ENCODE measurements at places on chromosomes 6 and 20.
A peak's percentile ranks its signal among the peaks of the same experiment; 100 is the strongest.

- DNase-seq, result no peak
Observed at GRCh38 chr20:57000441-57000968, 265.9 kb downstream of the BMP7 start.

DNA sequence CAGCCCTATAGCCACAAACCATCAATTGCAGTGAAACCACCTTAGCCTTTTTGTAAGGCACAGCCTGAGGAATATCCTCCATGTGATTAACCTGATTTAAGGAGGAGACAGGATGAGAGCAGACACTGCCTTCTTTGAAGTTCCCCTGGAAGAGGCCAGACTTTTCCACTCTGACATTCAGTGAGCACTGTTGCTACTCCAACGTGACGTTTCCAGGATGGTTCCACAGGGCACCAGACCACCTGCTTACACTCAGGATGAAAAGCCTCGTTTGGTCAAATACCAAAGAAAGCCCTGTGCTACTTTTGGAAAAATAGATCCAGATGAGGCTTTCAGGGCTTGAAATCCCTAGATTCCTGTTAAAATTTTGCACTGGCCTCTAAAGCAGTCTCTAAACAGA is 1102.1 kb upstream of the FLRT3 start:
- DNase-seq, result no peak

- no peak for DNase-seq
Observed at GRCh38 chr6:14428269-14428668, 310.7 kb downstream of the CD83 start.

GRCh38 chr6:21831521-21832291 is 238.2 kb downstream of the SOX4 start:
- no peak for DNase-seq

GRCh38 chr6:17149571-17149970 is 47.7 kb downstream of the STMND1 start:
- no peak for DNase-seq

DNA sequence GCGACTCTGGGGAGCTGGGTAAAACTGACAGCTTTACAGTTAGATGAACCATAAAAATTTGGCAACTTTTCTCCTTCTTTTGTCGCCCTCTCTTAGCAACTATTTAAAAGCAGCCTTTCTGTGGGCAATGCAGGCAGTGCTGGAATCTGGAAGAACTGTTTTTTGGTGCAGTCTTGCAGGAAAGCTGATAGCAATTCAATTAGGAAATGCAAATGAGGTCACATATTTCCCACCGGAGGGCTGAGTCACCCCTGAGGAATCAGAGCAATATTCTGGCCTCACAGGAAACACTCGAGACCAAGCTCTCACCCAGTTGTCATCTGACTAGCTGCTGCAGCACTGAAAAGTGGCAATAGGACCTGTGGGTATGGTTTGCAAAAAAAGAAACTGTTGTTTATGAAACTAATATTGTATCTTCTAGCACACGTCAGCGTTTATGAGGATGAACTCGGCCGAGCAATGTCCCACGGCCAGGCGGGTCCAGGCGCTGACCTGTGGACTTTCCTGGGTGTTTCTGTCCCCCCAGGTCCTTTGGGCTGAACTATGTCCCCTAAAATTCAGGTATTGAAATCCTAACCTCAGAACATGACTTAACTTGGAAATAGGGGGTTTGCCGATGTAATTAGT is 312.3 kb downstream of the TAF4 start:
- DNase-seq, result no peak

DNA sequence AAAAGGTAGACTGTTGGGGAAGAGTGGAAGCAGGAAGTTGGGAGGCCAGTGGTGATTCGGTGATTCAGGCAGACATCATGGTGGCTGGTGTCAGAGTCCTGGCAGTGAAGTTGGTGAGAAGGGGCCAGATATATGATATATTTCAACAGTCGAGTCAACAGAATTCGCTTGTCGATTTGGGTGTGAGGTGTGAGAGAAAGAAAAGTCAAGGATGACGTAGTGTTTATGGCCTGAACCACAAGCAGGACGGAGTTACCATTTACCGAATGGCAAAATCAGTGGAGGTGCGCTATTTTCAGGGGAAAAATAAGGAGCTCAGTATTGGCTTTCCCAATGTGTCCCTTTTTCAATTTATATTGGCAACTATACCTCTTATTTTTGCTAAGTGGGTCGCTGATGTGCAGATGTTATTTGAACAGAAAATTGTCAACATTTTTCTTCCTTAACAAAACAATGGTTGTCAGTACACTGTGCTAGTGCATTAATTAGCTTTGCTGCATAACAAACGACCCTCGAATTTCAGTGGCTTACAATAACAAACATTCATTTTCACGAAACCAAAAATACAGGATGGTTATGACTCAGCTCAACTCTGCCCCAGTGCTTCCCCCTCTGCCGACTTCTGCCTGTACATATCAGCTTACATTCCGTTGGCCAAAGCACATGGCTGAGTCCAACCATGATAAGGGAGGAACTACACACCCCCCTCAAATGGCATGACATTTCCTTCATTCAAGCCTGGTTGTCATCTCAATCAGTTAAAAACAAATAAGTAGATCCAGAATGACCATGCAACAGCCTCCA is 255.0 kb upstream of the ZFP64 start:
- no peak for DNase-seq

GRCh38 chr6:113805811-113806495 is 51.2 kb upstream of the MARCKS start:
- no peak for DNase-seq

DNA sequence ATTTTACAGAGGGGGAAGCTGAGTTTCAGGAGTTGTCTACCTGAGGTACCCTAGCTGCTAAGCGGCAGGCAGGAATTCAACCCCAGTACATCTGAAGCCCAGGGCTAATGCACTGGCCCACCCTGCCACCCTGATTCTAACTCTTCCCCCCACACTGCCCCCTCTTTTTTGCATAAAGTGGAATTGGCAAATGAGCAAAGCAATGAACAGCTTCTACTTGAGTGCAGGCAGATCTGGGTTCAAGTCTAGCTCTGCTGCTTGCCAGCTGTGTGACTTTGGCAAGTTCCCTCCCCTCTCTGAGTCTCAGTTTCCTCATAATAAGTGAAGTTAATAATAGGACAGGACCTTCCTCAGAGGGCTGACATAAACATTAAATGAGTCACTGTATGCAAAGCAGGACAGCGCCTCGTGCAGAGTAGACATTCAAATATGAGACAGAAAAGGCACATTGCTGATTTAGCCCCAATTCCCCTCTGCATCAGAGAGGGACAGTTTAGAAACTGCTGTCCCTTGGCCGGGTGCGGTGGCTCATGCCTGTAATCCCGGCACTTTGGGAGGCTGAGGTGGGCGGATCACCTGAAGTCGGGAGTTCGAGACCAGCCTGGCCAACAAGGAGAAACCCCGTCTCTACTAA is 4.7 kb downstream of the ADA start:
- DNase-seq, result no peak

GRCh38 chr6:90035047-90035723 is 140.9 kb downstream of the GJA10 start:
- no peak for DNase-seq

DNA sequence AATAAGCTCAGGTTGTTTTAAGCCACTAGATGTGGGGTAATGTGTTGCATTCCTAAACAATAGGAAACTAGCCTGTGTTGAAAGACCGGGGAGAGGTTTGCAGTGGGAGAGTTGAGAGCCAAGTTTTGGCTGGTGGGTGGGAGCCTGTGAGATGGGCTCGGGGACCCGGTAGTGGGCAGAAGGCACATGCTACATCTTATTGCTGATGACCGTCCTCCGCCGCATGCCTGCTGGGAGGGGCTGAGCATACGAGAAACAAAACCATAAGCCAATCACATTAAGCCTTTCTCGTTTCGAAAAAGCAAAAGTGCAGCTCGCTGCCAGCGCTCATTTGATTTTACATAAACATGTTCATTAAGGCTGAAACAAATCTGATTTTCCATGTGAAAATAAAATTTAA is 57.4 kb upstream of the MPC1 start:
- DNase-seq, result no peak

- DNase-seq, result no peak
Observed at GRCh38 chr6:21826023-21826422, 232.5 kb downstream of the SOX4 start.

GRCh38 chr6:44131892-44132291 is 4.5 kb downstream of the TMEM63B start:
- no peak for DNase-seq

GRCh38 chr6:28277746-28278145 is 3.6 kb upstream of the PGBD1 start:
- DNase-seq, result no peak

DNA sequence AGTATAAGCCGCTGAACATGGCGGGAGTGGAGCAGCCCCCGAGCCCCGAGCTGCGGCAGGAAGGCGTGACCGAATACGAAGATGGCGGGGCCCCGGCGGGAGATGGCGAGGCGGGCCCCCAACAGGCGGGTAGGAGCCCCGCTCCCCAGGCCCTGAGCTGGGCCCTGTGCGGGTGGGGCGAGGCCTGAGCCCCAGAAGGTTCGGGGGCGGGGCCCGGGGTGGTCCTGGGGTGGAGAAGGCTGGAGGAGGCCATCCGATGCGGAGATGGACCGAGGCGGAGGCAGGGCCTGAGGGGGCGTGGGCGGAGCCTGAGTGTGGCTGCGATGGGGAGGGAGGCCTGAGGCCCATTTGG is 7.1 kb downstream of the L3MBTL1 start:
- DNase-seq, result no peak

DNA sequence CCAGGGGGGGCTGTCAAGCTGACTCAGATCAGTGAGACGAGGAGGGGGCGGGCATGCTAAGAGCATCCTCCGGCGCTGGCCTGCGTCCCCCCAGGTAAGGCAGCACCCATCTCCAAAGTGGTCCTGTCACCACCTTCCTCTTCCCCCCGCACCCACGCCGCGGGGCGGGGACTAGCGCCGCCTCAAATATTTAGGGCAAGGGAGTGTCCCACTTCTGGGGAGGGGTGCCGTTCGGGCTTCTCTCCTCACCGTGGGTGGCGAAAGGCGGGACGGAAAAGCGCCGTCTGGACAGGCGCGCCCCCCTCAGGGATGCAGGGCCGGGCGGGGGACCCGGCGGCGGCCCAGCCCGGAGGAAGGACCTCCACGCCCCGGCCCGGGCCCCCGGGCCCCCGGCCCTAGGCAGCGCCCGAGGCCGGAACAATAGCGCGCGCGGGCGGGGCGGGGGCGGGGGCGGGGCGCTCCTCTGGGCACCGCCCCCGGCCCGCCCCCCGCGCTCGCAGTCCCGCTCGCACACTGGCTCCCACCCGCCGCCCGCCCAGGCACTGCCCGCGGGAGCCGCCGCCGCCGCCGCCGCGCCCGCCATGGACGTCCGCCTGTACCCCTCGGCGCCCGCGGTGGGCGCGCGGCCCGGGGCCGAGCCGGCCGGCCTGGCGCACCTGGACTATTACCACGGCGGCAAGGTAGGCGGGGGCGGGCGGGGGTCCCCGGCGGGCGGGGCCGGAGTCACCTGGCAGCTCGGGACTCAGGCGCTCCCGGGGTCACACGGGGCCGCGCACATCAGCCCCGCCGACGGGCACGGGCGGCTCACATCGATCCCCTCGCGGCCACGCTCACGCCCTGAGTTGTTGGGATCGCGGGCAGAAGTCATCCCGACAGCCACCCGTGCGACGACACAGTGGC is at the start of gene TOX2:
Gene TOX2 (plus strand): TSS at position 542 of the 900 bp plus-strand sequence. CDS start 40 bp downstream, at position 582.
- no peak for DNase-seq

DNA sequence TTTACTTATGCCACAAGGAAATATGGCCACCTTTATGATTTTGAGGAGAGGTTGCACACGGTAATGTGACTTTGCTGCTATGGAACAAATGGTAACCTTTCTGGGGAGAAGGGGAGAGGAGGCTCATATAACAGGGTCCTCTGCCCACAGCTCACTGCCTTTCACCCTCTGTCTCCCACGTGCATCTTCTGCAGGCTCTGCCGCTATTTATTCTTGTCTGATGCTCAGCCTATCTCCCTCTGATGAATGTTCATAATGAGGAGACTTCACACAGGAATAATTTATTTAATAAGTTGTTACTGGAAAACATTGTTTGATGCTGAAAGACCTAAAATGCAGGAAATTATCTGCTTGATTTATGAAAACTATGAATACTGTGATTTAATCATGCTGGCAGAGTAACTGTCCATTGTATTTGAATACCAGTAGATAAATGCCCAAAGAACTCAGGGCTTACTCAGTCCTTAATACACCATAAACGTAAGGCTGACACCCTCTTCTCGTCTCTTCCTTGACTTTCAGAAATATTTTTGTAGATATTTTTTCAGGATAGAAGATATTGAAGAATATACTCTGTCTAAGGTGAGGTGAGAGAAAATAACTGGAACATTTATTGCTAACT is 721.1 kb downstream of the QKI start:
- DNase-seq, result no peak

GRCh38 chr6:37171201-37171969 is 1.4 kb downstream of the PIM1 start:
- no peak for DNase-seq

- no peak for DNase-seq
Observed at GRCh38 chr20:37190354-37191112, 11.2 kb upstream of the MROH8 start.

- no peak for DNase-seq
Observed at GRCh38 chr20:59560588-59561227, 43.6 kb upstream of the PHACTR3 start.

- no peak for DNase-seq
Observed at GRCh38 chr6:80466981-80467380, 360.5 kb downstream of the BCKDHB start.

- no peak for DNase-seq
Observed at GRCh38 chr6:143271024-143271423, 179.5 kb downstream of the ADAT2 start.

DNA sequence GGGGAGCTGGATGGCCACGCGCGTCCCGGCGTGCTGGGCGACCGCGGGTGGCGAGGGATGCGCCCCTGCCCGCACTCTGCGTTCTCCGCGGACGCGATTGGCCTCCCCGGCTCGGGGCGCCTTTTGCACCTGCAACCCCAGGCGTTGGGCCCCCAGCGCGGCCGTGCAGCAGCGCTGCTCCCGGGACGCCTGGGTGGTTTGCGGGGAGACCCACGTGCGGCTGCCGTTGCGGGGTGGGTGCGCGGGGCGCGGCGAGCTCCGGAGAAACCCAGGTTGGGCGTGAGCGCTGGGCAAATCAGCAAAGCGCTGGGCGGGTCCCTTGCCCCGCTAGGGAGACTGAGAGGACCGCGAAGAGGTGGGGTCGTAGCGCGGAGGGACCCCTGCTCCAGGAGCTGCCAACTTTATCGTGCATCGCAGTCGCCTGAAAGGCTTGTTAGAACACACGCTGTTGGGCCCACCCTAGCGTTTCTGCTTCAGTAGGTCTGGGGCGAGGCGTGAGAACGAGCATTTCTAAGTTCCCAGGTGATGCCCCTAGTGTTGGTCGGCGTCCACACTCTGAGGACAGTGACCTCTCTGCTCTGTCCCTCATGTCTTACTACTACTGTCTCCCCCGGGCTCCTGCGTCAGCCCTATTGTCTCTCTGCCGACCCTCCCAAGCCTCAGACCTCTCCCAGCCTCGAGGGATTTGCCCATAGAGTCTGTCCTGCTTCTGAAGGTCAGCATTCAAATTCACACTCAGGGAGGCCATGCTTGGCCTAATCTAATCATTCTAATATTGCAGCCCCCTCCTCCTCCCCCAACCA is 538 bp upstream of the ZFP64 start:
- peak; percentile 23 for DNase-seq

Measured in NCI-H1694 (cell line).